ENCODE measurements at places on chromosomes 13 and 19.

GRCh38 chr19:52451241-52451640 lies 2.1 kb upstream of the ZNF578 start:
- DNase-seq: no peak

DNA sequence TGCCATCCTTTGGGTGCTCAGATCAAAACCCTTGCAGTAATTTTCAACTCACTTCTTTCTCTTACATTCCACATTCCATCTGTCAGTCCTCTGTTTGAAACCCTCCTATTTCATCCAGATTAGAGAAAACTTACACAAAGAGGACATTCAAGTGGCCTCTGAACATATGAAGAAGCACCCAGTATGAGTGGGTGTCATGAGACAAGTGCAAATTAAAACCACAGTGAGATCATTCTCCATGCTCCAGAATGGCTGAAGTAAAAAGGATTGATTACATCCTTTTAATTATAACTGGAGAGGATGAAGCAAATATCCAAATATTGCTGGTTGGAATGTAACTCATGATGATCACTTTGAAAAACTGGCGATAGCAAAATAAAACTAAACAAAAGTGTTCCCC lies 96.5 kb downstream of the MIPEP start:
- DNase-seq: no peak

DNA sequence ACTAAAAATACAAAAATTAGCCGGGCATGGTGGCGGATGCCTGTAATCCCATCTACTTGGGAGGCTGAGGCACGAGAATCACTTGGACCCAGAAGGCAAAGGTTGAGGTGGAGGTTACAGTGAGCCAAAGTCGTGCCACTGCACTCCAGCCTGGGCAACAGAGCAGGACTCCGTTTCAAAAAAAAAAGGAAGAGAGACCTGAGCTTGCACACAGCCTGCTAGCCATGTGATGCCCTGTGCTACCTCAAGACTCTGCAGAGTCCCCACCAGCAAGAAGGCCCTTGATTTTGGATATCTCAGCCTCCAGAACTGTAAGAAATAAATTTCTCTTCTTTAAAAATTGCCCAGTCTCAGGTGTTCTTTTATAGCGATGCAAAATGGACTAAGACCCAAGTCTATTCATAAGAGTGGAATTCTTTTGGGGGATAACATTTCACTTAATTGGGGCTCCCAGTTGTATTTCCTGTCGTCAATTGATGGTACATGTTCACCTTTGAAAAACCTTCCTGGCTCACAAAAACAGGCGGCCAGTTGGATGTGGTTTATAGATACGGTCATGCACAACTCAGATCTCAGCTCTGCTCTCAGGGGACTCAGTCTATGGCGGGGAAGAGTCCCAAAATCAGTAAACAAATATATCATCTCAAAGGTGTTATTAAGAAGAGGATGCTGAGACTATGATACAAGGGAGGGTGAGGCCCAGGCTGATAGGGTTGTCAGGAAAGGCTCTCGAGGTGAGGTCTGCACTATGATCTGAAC lies 2.4 kb upstream of the CHERP start:
- DNase-seq: no peak

DNA sequence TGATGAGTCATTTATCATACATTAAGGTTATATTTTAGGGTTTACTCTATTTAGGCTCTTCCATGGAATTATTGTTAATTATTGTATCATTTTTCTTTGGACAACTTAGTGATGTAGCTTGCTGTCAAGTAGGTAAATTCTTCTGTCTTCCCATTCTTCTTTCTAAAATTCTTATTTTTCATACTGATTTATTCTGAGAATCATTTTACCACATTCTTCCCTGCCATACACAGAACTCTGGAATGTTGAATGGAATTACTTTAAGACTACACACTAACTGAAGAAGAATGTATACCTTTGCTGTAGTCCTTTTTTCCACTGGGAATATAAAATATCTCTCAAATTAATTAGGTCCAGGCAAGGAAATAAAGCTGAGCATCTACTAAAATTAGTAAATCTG lies 24.5 kb upstream of the SLC7A1 start:
- no peak for DNase-seq

GRCh38 chr13:27170221-27170515 lies 1.4 kb downstream of the USP12 start:
- DNase-seq: no peak

- peak; percentile 59 for DNase-seq
Measured at GRCh38 chr19:7681340-7682174, 924 bp downstream of the TRAPPC5 start.

- peak; percentile 51 for DNase-seq
Measured at GRCh38 chr13:46831588-46832194, 34.7 kb upstream of the ESD start.

- peak; percentile 96 for DNase-seq
Measured at GRCh38 chr19:934865-935479, 9.1 kb downstream of the ARID3A start.

DNA sequence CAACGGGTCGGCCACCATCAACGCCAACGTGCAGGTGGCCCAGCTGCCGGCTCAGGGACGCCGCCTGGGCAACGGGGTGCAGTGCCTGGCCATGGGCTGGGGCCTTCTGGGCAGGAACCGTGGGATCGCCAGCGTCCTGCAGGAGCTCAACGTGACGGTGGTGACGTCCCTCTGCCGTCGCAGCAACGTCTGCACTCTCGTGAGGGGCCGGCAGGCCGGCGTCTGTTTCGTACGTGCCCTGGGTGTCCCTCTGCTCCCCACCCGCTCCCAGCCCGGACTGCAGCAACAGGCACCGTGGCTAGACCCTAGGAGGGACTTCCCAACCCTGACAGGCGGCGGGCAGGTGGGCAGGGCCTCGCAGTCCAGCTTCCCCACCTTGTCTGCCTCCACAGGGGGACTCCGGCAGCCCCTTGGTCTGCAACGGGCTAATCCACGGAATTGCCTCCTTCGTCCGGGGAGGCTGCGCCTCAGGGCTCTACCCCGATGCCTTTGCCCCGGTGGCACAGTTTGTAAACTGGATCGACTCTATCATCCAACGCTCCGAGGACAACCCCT lies 3.5 kb downstream of the ELANE start:
- peak; percentile 58 for DNase-seq

- no peak for DNase-seq
Measured at GRCh38 chr19:7552781-7553180, 17.3 kb downstream of the PNPLA6 start.

DNA sequence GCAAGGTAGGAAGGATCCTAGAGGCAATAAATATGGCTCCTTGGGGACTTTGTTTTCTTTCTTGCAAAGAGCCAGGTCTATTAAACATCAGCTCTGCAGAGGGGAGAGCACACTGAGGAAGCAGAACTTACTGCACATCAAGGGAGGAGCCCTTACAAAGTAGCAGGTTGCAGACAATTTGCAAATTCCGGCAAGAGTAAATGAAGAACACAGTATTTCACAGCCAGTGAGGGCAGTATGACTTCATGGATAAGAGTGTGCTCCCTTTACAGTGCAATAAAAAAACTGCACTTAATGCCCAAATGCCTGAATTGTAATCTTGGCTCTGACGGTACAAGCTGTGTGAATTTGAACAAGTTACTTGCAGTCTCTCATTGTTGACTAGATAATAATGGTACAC lies 75.5 kb downstream of the STARD13 start:
- no peak for DNase-seq

GRCh38 chr19:41904118-41904870 lies 21.3 kb downstream of the ARHGEF1 start:
- peak; percentile 98 for DNase-seq

DNA sequence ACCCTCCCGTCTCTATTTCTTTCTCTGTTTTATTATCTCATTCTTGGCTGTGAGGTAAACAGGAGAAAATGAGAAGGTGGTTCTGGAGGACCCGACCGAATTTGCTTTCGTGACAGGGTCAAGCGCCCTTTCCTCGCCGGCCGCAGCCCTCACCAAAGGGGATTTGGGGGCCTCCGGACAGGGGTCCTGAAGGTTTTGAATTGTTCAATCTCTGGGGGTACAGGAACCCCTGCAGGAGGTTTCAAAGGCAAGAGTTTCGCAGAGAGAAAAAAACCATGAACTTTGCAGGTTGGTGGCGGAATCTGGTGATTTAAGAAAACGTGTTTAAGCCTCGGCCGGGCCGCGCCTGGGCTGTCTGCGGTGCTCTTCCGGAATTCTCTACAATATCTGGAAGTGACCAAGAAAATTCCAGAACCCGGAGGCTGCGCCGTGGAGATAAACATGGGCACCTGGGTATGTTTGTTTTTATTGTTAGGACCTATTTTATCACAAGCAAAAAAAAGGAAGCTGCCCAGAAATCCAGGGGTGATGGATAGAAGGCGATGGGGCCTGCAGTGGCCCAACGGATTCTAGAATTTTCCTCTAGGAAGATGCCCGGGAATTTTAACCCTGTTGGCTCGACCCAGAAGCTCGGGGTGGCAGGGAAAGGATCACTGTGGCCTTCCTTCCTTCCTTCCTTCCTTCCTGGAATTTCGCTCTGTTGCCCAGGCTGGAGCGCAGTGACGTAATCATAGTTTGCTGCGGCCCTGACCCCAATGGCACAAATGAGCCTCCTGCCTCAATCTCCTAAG lies 14.2 kb upstream of the PTBP1 start:
- DNase-seq: no peak

GRCh38 chr13:113365971-113366588 lies 2.1 kb upstream of the GRTP1 start:
- DNase-seq: no peak

DNA sequence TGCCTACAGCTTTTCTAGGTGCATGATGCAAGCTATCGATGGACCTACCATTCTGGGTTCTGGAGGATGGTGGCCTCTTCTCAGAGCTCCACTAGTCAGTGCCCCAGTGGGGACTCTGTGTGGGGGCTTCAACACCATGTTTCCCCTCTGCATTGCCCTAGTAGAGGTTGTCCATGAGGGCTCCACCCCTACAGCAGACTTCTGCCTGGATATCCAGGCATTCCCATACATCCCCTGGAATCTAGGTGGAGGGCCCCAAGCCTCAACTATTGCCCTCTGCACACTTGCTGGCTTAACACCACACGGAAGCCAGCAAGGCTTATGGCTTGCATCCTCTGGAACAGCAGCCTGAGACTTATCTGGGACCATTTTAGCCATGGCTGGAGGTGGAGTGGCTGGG lies 1299.9 kb upstream of the MIR17HG start:
- no peak for DNase-seq

GRCh38 chr13:106132216-106132615 lies 403.2 kb downstream of the EFNB2 start:
- peak; percentile 2 for DNase-seq

Measured in DMS53 (cell line).